ENCODE measurements at places on chromosomes 6 and 20.
A peak's percentile ranks its signal among the peaks of the same experiment; 100 is the strongest.

- DNase-seq: no peak
Observed at GRCh38 chr6:160919723-160920440, 71.7 kb upstream of the MAP3K4 start.

DNA sequence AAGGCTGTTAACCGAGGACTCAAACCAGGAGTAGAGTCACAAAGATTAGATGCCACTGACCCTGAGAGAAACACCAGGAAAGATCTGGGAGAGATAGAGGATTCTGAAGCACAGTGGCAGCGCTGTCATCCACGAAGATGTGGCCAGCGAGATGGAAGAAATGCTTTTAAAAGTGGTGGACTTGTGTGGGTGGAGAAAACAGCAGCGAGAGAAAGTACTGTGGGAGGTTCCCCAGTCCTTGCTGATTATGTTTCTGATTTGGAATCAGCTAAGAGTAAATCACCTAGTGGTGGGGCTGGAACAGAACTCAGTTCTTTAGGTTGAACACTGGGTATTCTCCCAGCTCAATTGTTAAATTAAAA lies 435 bp upstream of the ZNF322 start:
- no peak for DNase-seq

GRCh38 chr6:108777536-108777935 lies 70.7 kb upstream of the ARMC2 start:
- DNase-seq: no peak

GRCh38 chr6:116355796-116356195 lies 15.0 kb upstream of the DSE start:
- no peak for DNase-seq

DNA sequence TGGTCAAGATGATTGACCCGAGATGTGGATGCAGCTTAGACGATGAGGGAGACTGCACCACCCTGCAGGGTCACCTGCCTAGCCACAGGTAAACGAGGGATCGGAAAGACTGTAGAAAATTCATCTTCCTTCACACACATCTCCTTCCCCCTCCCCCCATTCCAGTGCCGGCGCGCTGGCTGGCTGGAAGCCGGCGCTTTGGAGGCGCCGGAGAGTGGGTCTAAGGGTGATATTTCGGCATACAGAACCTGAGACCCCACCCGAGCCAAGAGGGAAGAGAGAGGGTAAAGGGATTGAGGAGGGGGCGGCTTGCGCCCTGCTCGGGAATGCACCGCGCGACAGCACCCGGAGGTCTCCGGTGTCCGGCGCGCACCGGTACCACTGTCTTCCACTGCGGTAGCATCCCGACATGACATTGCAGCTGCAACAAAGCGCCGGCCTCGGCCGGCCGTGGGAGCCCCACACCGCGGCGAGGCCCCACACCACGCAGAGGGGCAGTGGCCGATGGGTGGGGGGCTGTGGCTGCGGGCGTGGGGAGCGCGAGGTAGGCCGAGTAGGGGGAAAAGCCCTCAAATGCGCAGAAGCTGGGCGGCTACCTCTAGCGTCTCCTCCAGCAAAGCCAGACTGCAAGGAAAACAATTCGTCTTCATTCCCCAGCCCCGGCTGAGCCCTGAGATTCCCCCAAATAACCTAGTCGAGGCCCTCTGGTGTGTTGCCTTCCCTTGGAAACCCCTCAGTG lies 984 bp downstream of the TNFRSF21 start:
- peak; percentile 57 for DNase-seq

- DNase-seq: no peak
Observed at GRCh38 chr6:65938000-65938399, 231.0 kb upstream of the EYS start.

DNA sequence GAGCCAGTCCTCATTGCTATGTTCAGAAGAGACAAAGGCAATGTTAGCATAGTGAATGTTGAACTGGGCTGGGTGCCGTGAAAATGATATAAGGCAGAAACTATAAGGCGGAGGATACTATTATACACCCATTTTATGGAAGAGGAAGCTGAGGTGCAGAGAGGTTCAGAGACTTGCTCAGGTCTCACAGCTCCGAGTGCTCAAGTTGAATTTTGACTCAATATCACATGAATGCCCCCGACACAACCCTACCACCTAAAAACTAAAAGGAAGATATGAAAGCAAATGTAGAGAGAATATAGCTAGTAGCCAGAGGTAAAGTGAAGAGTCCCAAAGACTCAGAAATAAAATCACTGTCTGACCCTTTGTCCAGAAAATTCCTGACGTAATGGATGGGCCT lies 56.7 kb downstream of the PPP1R16B start:
- DNase-seq: no peak

DNA sequence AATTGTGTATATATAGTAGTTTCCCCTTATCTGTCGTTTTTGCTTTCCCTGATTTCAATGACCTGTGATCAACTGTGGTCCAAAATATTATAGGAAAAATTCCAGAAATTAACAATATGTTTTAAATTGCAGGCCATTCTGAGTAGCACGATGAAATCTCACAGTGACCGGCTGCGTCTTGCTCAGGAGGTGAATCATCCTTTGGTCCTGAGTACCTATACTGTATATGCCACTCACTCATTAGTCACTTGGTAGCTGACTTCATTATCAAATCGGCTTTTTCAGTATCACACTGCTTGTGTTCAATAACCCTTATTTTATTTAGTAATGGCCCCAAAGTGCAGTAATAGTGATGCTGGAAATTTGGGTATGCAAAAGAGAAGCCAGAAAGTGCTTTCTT lies 728.3 kb upstream of the EYS start:
- no peak for DNase-seq

DNA sequence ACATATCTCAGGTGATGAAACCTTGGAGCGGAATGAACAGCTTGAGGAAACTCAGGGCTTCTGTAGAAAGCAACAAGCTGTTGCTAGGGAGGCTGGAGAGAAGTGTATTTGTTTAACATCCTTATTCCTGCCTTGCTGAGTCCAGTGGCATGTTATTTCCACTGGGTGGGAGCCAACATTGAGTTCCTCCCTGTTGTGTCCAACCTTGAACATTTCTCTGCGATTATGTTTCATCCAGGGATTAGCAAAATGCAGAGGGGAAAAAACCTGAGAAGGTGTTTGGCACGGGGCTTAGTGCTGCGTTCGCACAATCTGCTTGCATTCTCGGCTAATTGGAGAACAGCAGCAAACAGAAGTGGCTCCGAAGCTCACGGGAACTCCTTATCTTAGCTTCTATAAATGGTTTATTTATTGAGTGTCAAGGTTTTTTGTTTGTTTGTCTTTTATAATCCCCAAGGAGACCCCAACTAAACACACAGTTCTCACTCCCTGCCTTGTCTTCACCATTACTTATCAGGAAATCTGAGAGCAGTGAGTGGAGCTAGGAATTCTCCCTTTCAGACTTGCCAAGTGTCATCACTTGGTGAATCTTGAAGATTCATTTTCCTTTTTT lies 412.8 kb downstream of the CDC5L start:
- DNase-seq: no peak

DNA sequence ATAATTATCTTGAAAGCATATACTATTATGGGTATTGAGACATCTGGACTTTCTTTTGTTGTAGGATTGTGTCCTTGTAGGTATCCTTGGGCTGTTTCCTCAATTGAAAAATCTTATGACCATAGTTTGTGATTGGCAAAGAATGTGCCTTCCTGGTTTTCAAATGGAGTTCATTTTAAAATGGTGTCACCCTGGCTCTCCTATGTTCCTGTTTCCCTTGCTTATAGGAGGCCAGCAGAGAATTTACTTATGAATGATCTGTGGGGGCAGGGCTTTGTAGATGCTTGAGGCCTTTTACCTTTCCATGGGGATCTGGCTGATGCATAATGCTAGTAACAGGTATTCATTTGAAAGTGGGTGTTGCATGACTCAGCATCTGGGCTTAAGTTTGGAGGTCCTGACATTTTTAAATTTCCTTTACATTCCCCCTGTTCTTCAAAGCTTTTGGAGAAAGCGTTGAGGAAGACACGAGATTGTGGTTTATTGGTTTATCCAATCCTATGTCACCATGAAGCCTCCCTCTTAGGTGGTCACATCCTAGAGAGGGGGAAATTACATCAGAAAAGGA lies 135.0 kb upstream of the PROKR2 start:
- DNase-seq: no peak

GRCh38 chr6:37565267-37566110 lies 65.8 kb upstream of the CCDC167 start:
- DNase-seq: no peak

GRCh38 chr20:50353289-50353961 lies 156.8 kb upstream of the PTPN1 start:
- peak; percentile 70 for DNase-seq

Data from kidney (tissue), 22 donors.